ENCODE measurements at places on chromosomes 4 and X.

DNA sequence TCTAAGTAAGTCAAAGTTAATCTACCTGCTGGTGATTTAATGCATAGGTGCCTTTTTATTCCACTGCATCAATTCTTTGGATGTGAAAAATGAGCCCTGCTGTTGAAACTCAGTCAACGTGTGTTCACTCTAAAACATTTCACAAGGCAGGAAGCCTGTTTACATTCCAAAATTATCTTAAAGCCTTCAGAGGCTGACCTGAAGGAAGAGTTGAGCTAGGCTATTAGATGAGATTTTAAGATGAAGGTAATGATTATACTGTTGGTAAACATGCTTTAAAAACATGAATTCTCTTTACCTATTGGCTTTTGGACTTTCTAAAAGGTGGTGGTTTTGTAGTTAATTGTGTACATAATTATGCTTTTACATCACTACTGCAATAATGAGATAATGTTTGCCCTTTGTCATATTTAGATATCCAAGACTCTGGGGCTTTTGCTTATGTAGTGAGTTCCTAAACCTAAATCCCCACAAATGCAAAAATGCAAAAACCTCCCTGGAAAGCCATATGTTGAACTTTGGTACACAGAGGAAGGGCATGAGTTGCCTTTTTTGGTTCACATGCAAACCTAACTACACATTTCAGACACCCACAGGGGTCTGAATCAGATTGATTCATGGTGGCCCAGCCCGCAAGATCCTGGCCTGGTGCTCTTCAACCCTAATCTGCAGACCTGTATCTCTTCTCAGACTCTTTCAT is 92.3 kb downstream of the KLHL8 start:
- no peak for DNase-seq

- no peak for DNase-seq
These were observed 37.6 kb upstream of the GLRA2 start for GRCh38 chrX:14491689-14492088.

DNA sequence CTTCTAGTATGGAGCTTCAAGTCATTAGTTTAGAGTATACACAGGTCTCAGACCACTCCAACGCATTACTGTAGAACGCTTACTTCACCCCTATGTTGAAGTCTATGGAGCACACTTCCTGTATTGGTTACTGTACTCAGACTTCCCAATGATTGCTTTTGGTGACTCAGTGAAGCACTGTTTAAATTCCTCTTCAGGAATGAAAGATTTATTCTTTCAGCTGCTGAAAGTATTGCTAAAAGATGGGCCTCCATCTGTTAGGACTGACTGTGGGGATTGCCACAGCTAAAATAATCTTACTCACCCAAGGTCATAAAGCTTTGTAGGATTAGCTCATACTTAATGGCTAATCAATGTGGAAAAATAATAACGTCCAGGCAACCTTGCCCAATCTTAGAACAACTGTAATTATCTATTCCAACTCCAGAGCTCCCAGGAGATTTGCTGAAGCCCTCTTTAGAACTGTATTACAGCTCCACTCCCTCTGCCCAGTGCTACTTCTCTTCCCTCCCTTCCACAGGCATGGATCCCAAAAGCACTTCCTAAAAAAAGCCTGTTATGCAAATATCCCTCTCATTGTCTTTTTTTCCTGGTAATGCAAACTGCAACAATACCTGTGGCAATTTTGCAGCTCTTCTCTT is 281.9 kb upstream of the HS3ST1 start:
- DNase-seq, result no peak

- DNase-seq, result no peak
These were observed 60.2 kb downstream of the MTMR1 start for GRCh38 chrX:150753357-150753756.

DNA sequence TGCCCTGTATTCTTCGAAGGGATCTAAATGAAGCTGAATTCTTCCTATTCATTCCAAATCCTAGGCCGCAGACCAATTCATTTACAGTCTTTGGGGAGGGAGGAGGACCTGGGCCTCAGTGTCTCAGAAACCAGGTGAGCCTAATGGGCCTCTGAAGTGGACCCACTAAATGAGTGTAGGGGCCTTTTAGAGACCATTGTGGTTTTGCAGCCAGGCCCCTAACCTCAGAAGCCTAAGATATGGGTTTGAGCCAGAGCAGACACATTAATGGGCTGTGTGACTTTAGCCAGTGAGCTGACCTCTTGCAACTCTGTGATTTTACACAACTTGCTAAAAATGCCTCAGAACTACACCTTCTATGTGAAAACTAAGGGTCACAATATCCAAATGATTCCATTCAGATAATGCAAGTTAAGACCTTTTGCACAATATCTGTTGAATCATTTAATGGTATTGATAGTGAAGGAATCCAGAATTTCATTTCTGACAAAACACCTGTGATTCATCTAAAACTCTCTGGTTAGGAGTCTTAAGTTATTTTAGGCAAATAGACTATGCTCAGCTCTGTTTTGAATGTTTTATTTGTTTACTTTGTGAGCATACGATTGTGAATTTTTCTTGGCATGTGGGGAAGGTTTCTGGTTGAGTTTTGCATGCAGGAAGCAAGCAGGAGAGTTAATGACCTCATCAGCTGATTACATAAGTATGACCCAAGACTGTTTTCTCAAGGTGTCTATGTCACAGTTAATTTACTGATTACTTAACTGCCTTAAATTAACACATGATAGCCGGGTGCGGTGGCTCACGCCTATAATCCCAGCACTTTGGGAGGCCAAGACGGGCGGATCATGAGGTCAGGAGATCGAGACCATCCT is 75.0 kb downstream of the EVC start:
- DNase-seq, result peak; percentile 58

All from cardiac septum (tissue), 1 donor.